ENCODE measurements at places on chromosomes 2 and 18. TPM values are rescaled to one million over a fixed set of nuclear protein-coding genes. Genes with fewer than 3 reads are reported as not detected.

DNA sequence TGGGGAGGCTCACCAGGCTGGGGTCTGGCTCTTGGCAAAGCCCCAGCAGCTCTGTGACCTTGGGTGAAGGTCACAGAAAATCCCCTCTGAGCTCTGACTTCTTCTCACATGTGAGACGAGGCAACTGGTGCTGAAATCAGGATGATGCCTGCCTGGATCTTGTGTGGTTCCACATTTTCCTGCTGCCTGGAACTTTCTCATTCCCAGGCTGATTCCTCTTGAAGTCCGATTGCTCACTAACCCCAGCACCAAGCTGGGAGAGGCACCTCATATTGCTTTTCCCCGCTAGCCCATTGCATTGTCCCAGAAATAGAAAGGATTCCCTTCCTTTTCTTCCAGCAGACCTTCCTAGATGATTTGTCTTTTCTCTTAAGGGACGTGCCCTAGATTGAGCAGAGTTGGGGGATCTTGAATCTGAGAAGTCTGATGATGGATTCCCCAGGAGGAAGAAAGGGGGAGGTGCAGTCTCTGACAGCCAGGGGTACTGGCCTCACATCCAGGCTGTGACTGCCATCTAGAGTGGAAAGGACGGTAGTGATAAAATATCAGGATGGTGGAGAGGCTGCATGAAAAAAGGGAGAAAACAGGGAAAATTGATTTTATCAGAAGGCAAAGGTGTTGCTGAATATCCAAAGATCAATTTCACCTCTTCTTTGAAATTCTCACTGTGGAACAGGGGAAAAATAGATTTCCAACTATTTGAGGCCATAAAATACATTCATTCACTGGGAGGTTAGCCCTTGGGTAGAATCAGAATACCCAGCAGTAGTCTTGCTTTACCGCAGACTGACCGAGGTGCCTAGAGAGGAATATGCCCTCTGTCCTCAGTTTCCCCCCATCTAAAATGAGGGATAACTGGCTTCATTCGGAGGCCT lies 96.3 kb downstream of the FAM210A start:
- H3K27me3 ChIP-seq, result no peaks in the 10 kb centered on the region
- H3K4me3 ChIP-seq, result no peak overlapping the region
- peaks cover 15% of the 10 kb centered on the region for H3K4me1 ChIP-seq
- no peaks in the 10 kb centered on the region for H3K36me3 ChIP-seq
- DNase-seq, result no peak
- no peak overlapping the region for H3K27ac ChIP-seq

GRCh38 chr2:84388133-84388532 lies 70.9 kb downstream of the SUCLG1 start:
- H3K36me3 ChIP-seq, result no peaks in the 10 kb centered on the region
- peaks cover 24% of the 10 kb centered on the region for H3K27me3 ChIP-seq
- no peak for DNase-seq

GRCh38 chr2:94997981-94998930 lies 27.3 kb upstream of the MAL start:
- no peaks in the 10 kb centered on the region for H3K36me3 ChIP-seq
- DNase-seq, result no peak
- H3K27me3 ChIP-seq, result peaks cover 24% of the 10 kb centered on the region
- H3K27ac ChIP-seq, result no peak overlapping the region
- no peak overlapping the region for H3K4me3 ChIP-seq
- H3K4me1 ChIP-seq, result no peaks in the 10 kb centered on the region

The ZCCHC2 gene
- 58.8 TPM for total RNA-seq
